GM23248 (cell line): ENCODE measurements at places on chromosomes 16 and 17. TPM values are rescaled to one million over a fixed set of nuclear protein-coding genes. Genes with fewer than 3 reads are reported as not detected.
A peak's percentile ranks its signal among the peaks of the same experiment; 100 is the strongest.

DNA sequence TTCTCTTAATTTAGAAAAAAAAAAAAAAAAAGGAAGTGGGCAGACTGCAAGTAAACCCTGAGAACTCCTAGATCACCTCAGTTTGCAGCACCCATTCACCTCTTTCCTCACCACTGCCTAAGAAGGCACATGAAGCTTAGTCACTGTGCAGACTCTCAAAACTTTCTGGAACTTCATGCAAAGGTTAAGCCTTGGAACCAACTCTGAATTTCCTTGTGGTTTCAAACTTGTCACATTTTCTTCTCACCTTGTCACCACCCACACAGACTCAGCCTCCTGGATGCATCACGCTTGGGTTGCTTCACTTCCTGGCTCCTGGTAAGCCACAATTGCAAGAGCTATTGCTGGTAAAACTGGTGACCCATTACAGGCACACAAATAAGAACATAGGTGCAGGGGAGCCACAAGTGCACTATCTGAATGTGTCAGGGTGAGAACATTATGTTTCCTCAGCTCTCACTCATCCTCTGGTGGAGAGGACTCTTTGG lies 15.0 kb upstream of the CPD start:
- H3K27me3 ChIP-seq, result no peaks in the 10 kb centered on the region
- peak; percentile 94 for DNase-seq
- no peaks in the 10 kb centered on the region for H3K36me3 ChIP-seq
- no peak overlapping the region for H3K4me3 ChIP-seq
- H3K4me1 ChIP-seq, result peaks cover 13% of the 10 kb centered on the region

DNA sequence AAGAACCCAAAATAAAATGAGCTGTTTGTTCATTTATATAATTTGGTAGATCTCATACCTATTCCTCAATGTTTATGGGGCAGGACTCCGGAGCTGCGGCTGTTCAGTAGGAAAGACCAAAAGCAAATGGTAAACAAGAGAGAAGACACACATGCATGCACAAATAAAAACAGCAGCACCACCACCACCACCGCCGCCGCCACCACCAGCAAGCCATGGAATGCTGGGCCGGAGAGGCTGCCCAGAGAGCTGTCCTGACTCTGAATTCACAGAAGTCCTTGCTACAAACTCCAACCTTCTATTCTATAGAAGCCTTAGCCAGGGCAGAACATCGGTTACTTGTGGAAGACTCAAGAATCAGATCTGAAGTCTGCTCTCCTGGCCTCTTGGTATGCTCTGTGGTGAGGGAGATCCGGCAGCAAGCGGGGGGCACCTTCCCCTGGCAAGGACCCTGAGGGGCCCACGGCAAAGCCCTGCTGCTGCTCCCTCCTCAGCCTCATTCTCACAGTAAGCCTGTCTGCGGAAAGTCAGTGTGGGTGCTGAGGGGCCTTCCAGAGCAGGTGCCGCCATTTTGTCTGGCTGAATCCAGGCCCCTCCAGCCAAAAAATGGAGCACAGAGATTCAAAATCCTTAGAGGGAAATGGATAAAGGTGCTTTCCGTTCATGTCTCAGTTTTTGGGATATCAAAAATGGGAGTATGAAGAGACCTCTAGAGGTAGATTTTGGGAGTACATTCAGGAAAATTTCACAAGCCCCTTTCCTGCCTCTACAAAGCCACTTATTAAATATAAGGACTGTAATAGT lies 6.4 kb upstream of the FOXJ1 start:
- DNase-seq, result peak; percentile 48
- H3K4me1 ChIP-seq, result no peaks in the 10 kb centered on the region
- H3K36me3 ChIP-seq, result no peaks in the 10 kb centered on the region
- no peaks in the 10 kb centered on the region; the same call in 1 of the 2 replicates for H3K27me3 ChIP-seq
- H3K27ac ChIP-seq, result no peak overlapping the region
- H3K4me3 ChIP-seq, result no peak overlapping the region

- H3K27ac ChIP-seq, result no peak overlapping the region
- no peak for DNase-seq
- no peaks in the 10 kb centered on the region for H3K36me3 ChIP-seq
- no peaks in the 10 kb centered on the region for H3K4me1 ChIP-seq
- no peak overlapping the region for H3K4me3 ChIP-seq
These were observed 36.5 kb upstream of the DHRS7B start for GRCh38 chr17:21089933-21090901.

GRCh38 chr16:15434425-15435215 lies at the start of gene BMERB1:
Gene BMERB1 (plus strand): TSS chr16:15434588. CDS start chr16:15434654, 66 bp downstream.
- peak within 1 kb of the TSS; percentile 97 for H3K4me3 ChIP-seq
- DNase-seq, result peak; percentile 91
- H3K27ac ChIP-seq, result peak within 1 kb of the TSS; percentile 59
- H3K27me3 ChIP-seq, result no peaks in the 10 kb centered on the region
- peaks cover 26% of the 10 kb centered on the region for H3K4me1 ChIP-seq

GRCh38 chr16:58658796-58659211 lies 25.8 kb downstream of the SLC38A7 start:
- no peaks in the 10 kb centered on the region for H3K27me3 ChIP-seq
- no peak overlapping the region for H3K27ac ChIP-seq
- H3K36me3 ChIP-seq, result no peaks in the 10 kb centered on the region
- peaks cover 4% of the 10 kb centered on the region; the same call in 1 of the 2 replicates for H3K4me1 ChIP-seq
- H3K4me3 ChIP-seq, result no peak overlapping the region

- H3K27ac ChIP-seq, result no peak overlapping the region
- DNase-seq, result no peak
- no peaks in the 10 kb centered on the region for H3K4me1 ChIP-seq
- no peak overlapping the region for H3K4me3 ChIP-seq
- H3K27me3 ChIP-seq, result peaks cover 14% of the 10 kb centered on the region; the same call in 1 of the 2 replicates
These were observed 15.0 kb downstream of the TBKBP1 start for GRCh38 chr17:47708864-47709541.

DNA sequence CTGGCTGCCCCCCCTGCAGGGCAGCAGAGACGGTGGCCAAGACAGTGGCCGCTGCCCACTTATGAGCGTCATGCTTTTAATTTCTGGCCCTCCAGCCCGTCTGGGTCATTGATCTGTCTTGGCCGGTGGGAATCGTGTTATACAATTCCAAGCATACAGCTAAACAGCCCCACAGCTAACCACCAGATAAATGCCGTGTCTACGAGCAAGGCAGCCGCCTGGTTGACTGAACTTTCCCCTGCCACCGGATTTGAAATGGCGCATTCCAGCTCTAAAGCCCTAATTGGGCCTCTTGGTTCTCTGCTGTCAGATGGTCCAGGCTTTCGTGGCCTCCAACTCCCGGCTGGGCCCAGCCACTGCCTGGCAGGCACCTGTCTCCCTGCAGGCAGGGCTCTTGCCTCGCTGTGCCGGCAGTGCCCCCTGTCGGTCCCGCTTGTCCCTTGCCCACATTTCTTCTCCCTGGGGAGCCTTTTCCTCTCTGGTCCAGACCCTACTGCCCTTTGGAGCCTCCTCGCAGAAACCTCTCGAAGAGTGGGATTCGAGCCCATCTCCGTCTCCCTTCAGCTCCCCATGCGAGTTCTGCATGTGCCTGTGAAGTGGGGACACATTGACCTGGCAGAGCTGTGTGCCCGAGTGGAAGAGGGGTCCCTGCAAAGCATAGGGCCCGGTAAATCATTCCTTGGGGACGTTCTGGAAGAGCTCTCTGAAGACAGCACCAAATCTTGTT lies 1.8 kb upstream of the RBFOX3 start:
- H3K4me1 ChIP-seq, result no peaks in the 10 kb centered on the region
- peaks cover 65% of the 10 kb centered on the region for H3K27me3 ChIP-seq
- H3K36me3 ChIP-seq, result no peaks in the 10 kb centered on the region
- no peak overlapping the region for H3K4me3 ChIP-seq

DNA sequence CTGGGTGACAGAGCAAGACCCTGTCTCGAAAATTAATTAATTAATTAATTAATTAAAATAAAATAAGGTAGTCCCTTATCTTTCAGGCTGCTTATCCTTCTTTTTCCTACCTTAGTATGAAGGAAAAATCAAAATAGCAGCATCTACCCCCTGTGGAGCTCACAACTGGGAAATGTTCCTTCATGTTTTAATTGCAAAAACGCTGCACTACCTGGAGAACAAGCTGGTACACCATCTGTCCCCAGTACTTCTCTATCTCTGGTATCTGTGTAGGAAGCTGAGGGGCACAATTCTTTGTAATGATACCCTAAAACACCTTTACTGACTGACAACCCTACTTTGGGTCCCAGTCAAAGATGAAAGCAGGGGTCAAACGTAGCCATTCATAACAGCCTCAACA lies 55.1 kb upstream of the MNT start:
- H3K4me1 ChIP-seq, result peaks cover 15% of the 10 kb centered on the region
- H3K27me3 ChIP-seq, result no peaks in the 10 kb centered on the region
- DNase-seq, result no peak
- H3K4me3 ChIP-seq, result no peak overlapping the region
- no peak overlapping the region for H3K27ac ChIP-seq
- no peaks in the 10 kb centered on the region for H3K36me3 ChIP-seq

DNA sequence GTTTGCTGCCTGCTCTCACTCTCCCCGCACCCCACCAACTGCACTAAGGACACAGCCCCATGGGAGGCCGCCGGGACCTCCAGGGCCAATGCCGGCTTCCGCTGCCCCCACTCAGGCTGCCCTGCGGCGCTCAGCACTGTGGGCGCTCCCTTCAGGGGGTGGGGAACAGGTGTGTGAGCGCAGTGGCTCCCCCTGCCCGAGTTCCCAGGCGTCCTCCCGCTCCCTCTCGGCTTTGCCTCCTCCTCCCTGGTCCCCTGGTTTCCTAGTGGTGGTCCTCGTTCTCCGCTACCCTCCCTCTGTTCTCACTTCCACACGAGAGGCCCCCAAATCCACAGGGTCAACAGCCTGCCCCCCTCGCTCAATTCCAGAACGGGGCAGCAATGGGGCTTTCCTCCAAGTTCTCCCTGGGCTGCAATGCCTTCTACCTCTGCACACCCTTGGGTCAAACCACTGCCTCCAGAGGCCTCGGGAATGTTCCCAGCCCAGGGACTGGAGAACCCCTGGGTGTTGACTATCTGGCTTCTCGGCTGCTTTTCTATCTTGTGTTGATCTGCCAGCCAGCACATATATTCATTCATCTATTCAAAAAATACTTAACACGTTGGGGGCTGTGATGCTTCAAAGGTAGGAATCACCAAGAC lies 9.9 kb downstream of the FOXJ1 start:
- peaks cover 24% of the 10 kb centered on the region for H3K27me3 ChIP-seq
- H3K4me3 ChIP-seq, result no peak overlapping the region
- no peaks in the 10 kb centered on the region for H3K4me1 ChIP-seq
- no peak overlapping the region for H3K27ac ChIP-seq

GRCh38 chr17:80947200-80947940 lies 44.3 kb upstream of the CHMP6 start:
- H3K27ac ChIP-seq, result no peak overlapping the region
- peaks cover 5% of the 10 kb centered on the region for H3K4me1 ChIP-seq
- peaks cover 3% of the 10 kb centered on the region; the same call in 1 of the 2 replicates for H3K36me3 ChIP-seq
- H3K27me3 ChIP-seq, result no peaks in the 10 kb centered on the region

DNA sequence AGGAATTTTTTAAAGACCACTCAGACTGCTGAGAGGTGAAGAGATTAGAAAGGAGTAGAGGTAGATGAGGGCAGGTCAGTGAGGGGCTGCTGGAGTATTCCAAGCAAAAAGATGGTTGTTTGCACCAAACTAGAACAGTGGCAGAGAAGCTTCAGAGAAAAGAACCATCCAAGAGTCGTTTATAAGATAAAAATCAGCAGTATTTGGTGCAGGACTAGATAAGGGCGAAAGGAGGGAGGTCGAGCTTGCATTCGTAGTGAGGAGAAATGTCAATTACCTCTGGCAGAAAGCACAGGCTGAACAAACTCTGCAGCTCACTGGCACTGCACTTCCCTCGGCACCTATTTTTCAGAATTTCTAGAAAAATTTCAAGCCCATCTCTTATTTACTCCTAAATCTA lies 9.6 kb downstream of the TEX2 start:
- no peak overlapping the region for H3K4me3 ChIP-seq
- H3K36me3 ChIP-seq, result no peaks in the 10 kb centered on the region
- DNase-seq, result no peak

- no peaks in the 10 kb centered on the region for H3K4me1 ChIP-seq
- no peak for DNase-seq
- H3K27me3 ChIP-seq, result no peaks in the 10 kb centered on the region
These were observed 9.4 kb downstream of the CLUH start for GRCh38 chr17:2701996-2702741.

DNA sequence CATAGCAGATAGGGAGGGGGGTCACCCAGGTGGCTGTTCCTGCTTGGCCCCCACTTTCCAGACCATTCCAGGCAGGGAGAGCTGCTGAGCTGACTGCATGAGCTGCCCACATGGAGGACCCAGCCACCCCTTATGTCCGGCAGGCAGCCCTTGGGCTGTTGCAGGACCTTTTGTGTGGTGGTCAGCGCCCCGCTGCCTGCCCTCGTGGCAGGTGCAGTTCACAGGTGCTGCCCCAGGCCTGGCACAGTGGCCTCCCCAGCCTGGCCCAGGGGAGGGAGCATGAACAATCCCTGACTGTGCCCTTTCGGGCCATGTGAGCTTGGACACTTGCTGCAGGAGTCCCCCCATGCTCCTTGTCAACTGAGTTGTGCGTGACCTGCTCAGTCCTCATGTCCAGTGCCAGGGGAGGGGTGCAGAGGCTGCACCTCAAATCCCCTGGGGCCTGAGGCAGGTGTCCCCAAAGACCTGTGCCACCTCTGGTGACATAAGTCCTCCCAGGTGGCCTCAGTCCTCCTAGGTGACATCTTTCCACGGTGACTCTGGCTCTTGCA lies 8.6 kb downstream of the TBC1D26 start:
- 0 out of 2 replicates have a peak, but pooled peaks cover 3% of the 10 kb centered on the region for H3K27me3 ChIP-seq
- no peak overlapping the region for H3K4me3 ChIP-seq
- no peak for DNase-seq
- no peaks in the 10 kb centered on the region for H3K4me1 ChIP-seq
- no peak overlapping the region for H3K27ac ChIP-seq

GRCh38 chr17:74603746-74604145 lies 11.7 kb upstream of the CD300LD start:
- peaks cover 4% of the 10 kb centered on the region for H3K4me1 ChIP-seq
- no peak overlapping the region for H3K4me3 ChIP-seq
- H3K27me3 ChIP-seq, result peaks cover 12% of the 10 kb centered on the region
- DNase-seq, result no peak
- H3K27ac ChIP-seq, result no peak overlapping the region

- H3K4me3 ChIP-seq, result no peak overlapping the region
- no peaks in the 10 kb centered on the region for H3K36me3 ChIP-seq
- H3K27ac ChIP-seq, result no peak overlapping the region
- no peak for DNase-seq
- no peaks in the 10 kb centered on the region for H3K4me1 ChIP-seq
These were observed 6.0 kb downstream of the GRIN2C start for GRCh38 chr17:74853669-74854068.

DNA sequence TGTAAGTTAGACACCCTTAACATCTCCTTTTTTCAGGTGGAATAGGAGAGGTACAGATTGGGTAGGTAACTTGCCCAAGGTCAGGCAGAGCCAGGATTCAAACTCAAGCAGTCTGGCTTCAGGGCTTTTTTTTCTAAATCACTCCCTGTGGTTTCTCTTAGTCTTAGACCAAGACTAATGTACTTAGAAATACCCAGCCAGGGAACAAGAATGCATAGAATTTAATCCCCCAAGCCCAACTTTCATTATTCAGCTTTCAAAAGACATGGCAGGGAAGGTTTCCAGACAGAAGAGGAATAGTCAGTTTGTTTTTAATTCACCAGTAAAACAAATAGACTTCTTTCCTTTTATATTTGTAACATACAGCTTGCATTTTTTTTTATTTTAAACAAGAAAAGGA lies 305.2 kb upstream of the RBFOX1 start:
- no peak overlapping the region for H3K27ac ChIP-seq
- no peak overlapping the region for H3K4me3 ChIP-seq
- DNase-seq, result no peak
- no peaks in the 10 kb centered on the region for H3K36me3 ChIP-seq
- H3K4me1 ChIP-seq, result no peaks in the 10 kb centered on the region

Gene CCL16
- not detected in 2 replicates for total RNA-seq

Gene DCAKD
- 37.1 and 45.8 TPM in 2 replicates for total RNA-seq

Gene OR1A1
- not detected in 2 replicates for total RNA-seq

Gene KRT31
- total RNA-seq, result not detected in 2 replicates

Gene CDRT15
- not detected in 2 replicates for total RNA-seq

Gene LITAFD
- total RNA-seq, result not detected in 2 replicates
